A549 treated with GW870086 at 1 μM for 4 hours (cell line): ENCODE measurements at places on chromosomes 5 and 9. TPM values are rescaled to one million over a fixed set of nuclear protein-coding genes. Genes with fewer than 3 reads are reported as not detected.

The RORB gene
- total RNA-seq, result not detected in 5 replicates

The LPAR1 gene
- total RNA-seq, result 14.2 to 17.9 TPM (median 15.0 TPM) in 5 replicates

The PTGDS gene
- 0.57 to 0.68 TPM (median 0.66 TPM) in 3 of 5 replicates, not detected in the others for total RNA-seq

The LHX6 gene
- 0.85 to 1.5 TPM (median 1.1 TPM) in 5 replicates for total RNA-seq
